ENCODE measurements at places on chromosomes 4 and X.
A peak's percentile ranks its signal among the peaks of the same experiment; 100 is the strongest.

DNA sequence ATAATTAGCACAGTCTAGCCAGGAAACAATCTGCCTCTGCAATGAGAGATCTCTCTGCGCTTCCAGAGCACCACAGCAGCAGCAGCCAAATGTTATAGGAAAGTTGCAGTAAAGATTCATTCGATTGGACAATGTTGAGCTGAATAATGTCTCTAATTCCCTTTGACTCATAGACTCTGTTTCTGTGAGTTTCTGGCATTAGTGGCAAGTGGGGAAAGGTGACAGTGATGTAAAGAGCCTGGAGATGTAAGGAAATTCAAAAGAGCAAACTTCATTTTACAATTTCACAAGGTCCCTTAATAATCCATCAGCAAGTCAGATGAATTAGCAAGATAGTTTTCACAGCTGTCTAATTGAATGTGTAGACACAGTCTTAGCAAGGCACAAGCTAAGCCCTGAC lies 184.4 kb downstream of the VEGFC start:
- no peak for DNase-seq

GRCh38 chr4:76758290-76758882 lies 139.6 kb downstream of the SOWAHB start:
- DNase-seq, result peak; percentile 57

- peak; percentile 13 for DNase-seq
These were observed 9.6 kb downstream of the BMP3 start for GRCh38 chr4:81040012-81040659.

DNA sequence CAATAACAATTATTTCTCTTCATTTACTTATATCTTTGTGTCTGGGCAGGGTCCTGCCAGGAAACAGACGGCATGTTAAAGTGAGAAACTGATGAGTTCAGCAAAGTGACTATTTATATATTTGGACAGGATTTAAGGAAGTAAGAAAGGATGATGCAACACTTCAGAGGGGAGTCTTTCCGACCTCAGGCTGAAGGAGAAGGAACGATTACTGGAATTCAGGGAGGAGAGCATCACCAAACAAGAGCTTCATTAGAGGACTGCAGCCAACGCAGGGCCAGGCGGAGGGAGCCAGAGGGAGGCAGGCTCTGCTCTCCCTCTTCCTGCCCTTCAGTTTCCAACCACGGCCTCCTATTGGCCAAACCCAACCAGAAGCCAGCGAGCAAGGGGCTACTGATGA lies 1.5 kb upstream of the TLR7 start:
- DNase-seq, result no peak

GRCh38 chr4:74682567-74683359 lies 111.6 kb downstream of the BTC start:
- DNase-seq, result peak; percentile 87

DNA sequence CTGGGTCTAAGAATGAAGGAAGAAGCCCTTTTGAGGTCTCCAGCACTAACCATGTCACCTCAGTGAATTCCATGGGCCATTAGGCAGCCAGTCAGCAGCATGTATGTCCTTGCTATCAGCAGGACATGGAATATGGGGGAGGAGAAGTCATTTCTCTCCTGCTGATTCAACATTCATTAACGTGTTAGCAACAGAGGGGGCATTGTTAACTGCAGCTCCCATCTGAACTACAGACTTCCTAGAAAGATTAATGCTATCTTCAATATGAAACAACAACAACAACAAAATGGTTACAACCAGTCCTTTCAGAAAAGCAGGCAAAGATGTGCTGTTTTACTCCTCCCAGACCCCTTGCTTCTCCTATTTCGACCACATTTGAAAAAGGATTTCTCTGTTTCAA lies 120.4 kb upstream of the SLC34A2 start:
- DNase-seq, result no peak

Data from A172 (cell line).